ENCODE measurements at places on chromosomes 3 and 15. TPM values are rescaled to one million over a fixed set of nuclear protein-coding genes. Genes with fewer than 3 reads are reported as not detected.

IGF2BP2 gene
- 16.7 TPM for total RNA-seq

ROPN1 gene
- not detected for total RNA-seq

ADAMTS7 gene
- 37.9 TPM for total RNA-seq

ERC2 gene
- total RNA-seq, result 0.94 TPM

SERINC4 gene
- total RNA-seq, result not detected

RHCG gene
- not detected for total RNA-seq

CLDND1 gene
- total RNA-seq, result 75.6 TPM

ALDH1L1 gene
- total RNA-seq, result 16.6 TPM

CD80 gene
- total RNA-seq, result not detected

PARP6 gene
- total RNA-seq, result 49.6 TPM

TIMP4 gene
- 15.0 TPM for total RNA-seq

MRAS gene
- 405 TPM for total RNA-seq

MAN2A2 gene
- 146 TPM for total RNA-seq

CNTN3 gene
- total RNA-seq, result 5.2 TPM

KNG1 gene
- total RNA-seq, result 0.37 TPM

UPK1B gene
- total RNA-seq, result 0.77 TPM

CYP1A2 gene
- not detected for total RNA-seq

ALG1L2 gene
- not detected for total RNA-seq
